SHP77 treated with DMSO at 0.1 percent for 48 hours (cell line): ENCODE measurements at places on chromosomes 16 and 17.

DNA sequence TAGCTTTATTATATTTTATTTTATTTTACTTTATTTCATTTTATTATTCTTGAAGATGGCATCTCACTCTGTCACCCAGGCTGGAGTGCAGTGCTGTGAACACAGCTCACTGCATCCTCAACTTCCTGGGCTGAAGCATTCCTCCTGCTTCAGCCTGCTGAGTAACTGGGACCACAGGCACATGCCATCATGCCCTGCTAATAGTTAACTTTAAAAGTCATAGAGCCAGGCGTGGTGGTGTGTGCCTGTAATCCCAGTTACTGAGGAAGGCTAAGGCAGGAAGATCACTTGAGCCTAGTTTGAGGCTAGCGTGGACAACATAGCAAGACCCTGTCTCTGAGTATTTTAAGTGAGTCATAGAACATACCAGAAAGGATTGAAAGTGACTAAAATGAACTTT, 38.7 kb downstream of the ESRP2 start:
- no peak for DNase-seq

DNA sequence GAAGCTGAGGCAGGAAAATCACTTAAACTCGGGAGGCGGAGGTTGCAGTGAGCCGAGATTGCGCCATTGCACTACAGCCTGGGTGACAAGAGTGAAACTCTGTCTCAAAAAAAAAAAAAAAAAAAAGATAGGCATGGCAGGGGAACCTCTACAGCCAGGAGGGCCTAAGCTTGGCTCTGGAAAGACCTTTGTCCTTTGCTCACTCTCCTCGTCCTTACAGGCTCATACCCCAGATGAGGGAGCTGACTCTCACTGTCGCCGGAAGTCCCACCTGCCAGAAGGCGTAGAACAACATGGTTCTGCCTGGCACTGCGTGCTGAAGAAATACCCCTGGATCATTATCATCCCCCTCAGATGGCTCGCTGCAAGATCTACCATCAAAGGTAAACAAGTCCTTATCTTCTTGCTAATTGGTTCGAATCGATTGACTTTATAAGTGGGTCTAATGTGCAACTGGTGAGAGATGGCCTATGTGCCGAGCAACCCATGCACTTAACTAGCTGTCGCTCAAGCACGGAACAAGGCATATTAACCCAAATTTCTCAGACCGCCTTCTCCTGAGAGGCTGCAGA, 29.7 kb downstream of the RTN4RL1 start:
- no peak for DNase-seq

GRCh38 chr16:86771506-86772460, 193.4 kb downstream of the FOXL1 start:
- no peak for DNase-seq

DNA sequence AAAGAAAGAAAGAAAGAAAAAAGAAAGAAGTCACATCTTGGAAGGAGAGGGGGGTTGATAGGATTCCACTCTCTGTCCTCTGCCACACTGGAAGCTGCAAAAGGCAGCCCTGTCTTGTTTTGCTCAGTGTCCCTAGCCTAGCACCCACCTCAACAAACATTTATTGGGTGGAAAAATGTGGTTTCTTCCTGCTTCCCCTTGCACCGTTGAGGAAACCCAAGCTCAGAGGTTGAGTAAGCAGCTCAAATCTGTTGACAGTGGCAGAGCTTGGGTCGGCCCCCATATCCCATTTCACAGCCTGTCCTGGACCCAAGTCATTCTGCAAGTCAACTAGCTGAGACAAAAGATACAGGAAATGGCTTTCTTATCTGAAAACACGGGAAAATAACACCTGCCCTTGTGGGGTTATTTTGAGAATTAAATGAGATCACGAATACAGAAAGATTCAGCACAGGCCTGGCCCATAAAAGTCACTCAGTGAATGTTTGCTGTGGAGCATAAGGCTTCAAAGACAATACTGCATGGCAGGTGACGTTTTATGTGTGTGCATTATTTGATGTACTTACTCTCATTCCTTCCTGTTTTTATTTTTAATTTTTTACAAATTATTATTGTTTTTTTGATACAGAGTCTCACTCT, 63.6 kb downstream of the SCNN1B start:
- DNase-seq = no peak

GRCh38 chr17:4344926-4345325, 21.5 kb downstream of the UBE2G1 start:
- DNase-seq = no peak

- DNase-seq = no peak
Observed at GRCh38 chr16:67963662-67964321, 4.6 kb downstream of the SLC12A4 start.

GRCh38 chr16:13298666-13299065, 397.3 kb downstream of the SHISA9 start:
- DNase-seq = no peak

- DNase-seq = no peak
Observed at GRCh38 chr17:82180776-82181528, 31.7 kb downstream of the CCDC57 start.

- no peak for DNase-seq
Observed at GRCh38 chr17:1206026-1206777, 26.4 kb upstream of the ABR start.

DNA sequence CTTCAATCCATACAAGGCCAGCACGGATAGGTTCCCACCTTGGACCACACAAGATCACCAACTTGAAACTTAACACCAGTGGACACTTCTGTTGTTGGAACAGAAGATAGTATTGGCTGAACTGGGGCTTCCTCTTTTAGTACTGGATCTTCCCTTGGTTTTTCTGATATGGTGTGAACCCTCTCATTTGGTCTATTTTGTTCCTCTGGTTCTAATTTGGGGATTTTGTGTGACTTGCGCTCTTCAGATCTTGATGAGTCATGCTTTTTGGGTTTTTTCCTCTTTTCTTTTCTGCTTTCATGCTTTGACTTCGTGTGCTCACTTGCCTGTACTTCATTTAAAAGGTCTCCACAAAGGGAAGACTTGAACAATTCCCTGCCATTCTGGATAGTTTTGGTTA, 39.0 kb downstream of the SOST start:
- DNase-seq = no peak
